ENCODE measurements at places on chromosomes 3 and 15. TPM values are rescaled to one million over a fixed set of nuclear protein-coding genes. Genes with fewer than 3 reads are reported as not detected.
A peak's percentile ranks its signal among the peaks of the same experiment; 100 is the strongest.

SEMA5B gene
- not detected for total RNA-seq

NR1I2 gene
- total RNA-seq, result 1.4 TPM

STX19 gene
- not detected for total RNA-seq

C2CD4A gene
- 0.12 TPM for total RNA-seq

ARHGEF26 gene
- total RNA-seq, result 0.04 TPM

GLT8D1 gene
- 30.3 TPM for total RNA-seq

UPK1B gene
- not detected for total RNA-seq

CFAP100 gene
- not detected for total RNA-seq

SLCO2A1 gene
- total RNA-seq, result not detected

DNA sequence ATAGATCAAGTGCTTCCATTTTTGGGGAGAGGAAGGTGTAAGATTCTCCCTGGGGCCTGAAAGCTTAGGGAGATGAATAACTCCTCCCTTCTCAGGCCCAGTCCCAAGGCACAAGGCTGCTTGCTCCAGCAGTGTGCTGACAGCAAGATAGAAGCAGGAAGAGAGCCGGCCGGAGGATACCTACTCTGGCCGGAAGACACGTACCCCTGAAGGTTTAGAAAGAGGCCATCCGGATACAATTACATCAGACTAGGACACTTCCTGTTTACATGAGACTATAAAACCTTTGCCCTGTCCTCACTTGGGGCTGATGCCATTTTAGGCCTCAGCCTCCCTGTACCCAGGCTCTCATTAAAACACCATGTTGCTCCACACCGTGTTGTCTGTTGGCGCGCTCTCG is 329.9 kb downstream of the SV2B start:
- no peak for DNase-seq

GRCh38 chr3:41244620-41245336 is 45.5 kb downstream of the CTNNB1 start:
- DNase-seq, result no peak

DNA sequence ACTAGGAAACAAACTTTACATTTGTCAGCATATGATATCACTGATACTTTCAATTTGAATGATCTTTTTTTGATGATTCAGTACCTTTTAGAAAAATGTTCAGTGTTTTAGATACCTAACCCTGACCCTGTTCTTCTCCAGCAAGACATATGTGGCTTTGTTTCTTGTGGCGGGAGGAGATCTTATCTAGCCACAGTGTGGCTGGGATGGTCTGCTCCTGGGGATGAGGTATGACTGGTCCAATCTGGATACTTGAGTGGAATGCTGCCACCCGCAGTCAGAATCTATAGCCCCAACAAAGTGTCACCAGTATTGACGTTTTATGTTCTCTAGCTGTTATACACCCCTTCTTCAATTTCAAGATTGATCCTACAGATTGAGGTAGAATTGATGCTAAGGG is 439.0 kb upstream of the GOLIM4 start:
- DNase-seq, result no peak

- no peak for DNase-seq
These were observed 73.8 kb downstream of the IQSEC1 start for GRCh38 chr3:12999147-13000140.

- DNase-seq, result no peak
These were observed 123.2 kb downstream of the DNAJB8 start for GRCh38 chr3:128343287-128344051.

DNA sequence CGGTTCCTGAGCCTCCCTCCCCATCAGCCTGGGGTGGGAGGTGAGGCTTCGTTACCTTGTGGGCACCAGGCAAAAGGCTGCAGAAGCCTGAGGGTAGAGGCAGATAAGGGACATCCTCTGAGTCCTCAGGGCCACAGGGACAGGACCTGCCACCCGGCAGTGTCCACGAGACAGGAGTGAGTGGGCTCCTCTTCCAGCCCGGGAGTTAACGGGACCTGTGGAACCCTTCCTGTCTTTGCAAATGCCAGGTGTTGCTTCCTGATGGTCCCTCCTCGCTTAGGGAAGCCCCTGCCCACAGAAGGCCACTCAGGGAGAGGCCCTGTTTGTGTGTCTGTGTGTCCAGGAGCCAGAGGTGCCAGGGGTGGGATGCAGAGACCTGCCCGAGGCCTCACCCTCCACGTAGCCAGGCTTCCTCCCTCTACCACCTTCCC is 111.1 kb upstream of the ALDH1A3 start:
- no peak for DNase-seq

DNA sequence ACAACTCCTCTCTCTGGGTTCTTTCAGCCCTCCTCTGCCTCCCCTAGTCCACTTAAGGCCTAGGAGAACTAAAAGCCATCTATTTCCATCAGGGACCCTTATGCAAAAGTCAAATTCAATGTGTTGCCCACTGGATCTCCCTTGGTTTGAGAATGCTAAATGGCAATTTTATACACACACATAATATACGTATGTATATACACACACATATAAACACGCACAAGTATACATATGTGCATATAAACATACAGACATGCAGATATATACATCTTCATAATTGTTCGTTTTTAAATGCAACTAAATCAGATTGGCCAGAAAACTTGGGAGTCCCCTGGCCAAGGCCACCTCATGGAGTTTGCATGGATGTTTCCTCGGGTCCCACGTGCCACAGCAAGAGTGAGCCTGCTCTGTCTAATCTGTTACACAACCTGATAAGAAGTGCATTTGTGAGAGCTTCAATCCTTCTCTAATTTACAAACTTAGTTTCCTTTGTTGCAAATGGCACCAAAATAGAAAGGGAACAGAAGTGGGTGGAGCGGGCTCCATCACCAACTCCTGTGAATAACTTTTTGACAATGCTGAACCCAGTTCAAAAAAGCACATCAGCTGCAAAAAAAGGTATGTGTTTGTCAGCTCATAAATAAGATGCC is 84.2 kb downstream of the FOXP1 start:
- no peak for DNase-seq

- DNase-seq, result peak; percentile 18
These were observed 440 bp downstream of the PRTG start for GRCh38 chr15:55742498-55742926.

DNA sequence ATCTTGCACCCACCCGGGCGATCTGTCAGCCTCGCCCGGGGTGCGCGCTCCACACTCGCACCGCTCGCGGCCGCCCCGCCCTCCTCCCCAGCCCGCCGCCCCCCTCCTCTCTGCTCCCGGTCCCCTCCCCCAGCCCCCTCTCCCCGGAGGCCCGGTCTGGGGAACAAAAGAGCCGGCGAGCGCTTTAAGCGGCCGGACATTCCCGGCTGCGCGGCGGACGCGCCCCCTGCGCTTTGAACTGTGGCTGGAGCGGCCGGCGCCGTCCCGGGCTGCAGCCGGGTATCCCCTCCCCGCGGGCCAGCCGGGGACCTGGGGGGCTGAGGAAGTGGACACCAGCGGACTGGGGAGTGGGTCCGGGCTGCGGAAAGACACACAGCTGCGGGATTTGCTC is at the start of gene IGDCC3:
IGDCC3 (minus strand) TSS at position 27 of the 391 bp plus-strand sequence. CDS start 214 bp downstream, outside the sequence.
- DNase-seq, result no peak

- DNase-seq, result peak; percentile 18
These were observed at the start of gene PLSCR4 for GRCh38 chr3:146250449-146251382. PLSCR4 (minus strand) TSS chr3:146251105; CDS start chr3:146222071, 29,034 bp downstream.

- DNase-seq, result no peak
These were observed 69.5 kb upstream of the GUCA1C start for GRCh38 chr3:109023167-109023566.

DNA sequence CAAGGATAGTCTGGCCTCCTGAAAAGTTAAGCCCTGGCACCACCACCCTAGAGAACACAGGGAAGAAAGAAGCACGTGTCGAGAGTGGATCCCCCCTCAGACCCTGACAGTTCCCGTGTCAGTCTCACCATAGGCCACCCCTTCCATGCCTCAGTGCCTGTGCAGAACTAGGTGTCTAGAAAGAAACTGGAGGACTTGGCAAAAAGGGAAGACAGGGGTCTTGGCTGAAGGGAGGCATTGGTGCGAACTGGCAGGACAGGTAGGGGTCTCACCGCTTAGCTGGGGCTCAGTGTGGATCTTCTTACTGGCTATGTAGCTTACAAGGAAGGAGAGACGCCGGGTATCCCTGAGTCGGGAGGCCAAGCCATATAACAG is 518 bp downstream of the QARS1 start:
- no peak for DNase-seq

- no peak for DNase-seq
These were observed 2.8 kb upstream of the RIOX2 start for GRCh38 chr3:97974996-97975395.

GRCh38 chr3:53719796-53720195 is 126.4 kb downstream of the CHDH start:
- no peak for DNase-seq

- no peak for DNase-seq
These were observed 404.2 kb upstream of the IL12A start for GRCh38 chr3:159584421-159584820.

GRCh38 chr3:132537297-132537696 is 59.8 kb upstream of the ACKR4 start:
- DNase-seq, result no peak

- no peak for DNase-seq
These were observed 612.2 kb downstream of the ZIC1 start for GRCh38 chr3:148021381-148021780.

- no peak for DNase-seq
These were observed 3.8 kb upstream of the USP3 start for GRCh38 chr15:63500265-63501250.

DNA sequence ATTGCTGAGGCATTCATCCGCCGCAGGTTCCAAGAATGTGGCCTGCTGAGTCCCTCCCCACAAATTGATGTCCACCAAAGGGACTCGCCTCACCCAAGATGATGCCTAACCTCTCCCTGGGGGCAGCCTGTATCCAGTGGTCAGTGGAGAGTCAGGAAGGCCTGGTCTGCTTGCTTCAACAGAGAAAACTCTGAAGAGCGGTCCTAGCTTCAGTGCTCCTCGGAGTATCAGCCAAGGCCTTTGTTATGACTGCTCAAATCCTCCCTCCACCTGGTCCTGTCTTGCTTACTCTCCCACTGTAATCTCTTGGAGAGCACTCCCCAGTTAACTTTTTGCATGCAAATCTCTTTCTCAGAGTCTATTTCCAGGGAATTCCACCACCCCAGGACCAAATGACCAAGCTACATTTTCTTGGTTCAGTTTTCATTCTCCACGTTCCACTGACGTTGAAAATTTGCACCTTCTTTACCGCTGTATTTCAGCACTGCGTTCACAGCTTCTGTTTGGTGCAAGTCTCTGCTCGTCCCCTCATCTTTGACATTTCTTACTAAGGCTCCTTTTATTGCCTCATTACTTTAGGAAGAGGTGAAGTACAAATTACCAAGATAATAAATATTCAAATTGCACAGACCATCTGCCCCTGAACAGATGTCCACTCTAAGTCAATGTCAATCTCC is 22.3 kb downstream of the CMTM7 start:
- no peak for DNase-seq

- DNase-seq, result no peak
These were observed 6.8 kb downstream of the MFSD1 start for GRCh38 chr3:158808697-158809096.
